GM23338 (cell line): ENCODE measurements at places on chromosomes 11 and 22.

DNA sequence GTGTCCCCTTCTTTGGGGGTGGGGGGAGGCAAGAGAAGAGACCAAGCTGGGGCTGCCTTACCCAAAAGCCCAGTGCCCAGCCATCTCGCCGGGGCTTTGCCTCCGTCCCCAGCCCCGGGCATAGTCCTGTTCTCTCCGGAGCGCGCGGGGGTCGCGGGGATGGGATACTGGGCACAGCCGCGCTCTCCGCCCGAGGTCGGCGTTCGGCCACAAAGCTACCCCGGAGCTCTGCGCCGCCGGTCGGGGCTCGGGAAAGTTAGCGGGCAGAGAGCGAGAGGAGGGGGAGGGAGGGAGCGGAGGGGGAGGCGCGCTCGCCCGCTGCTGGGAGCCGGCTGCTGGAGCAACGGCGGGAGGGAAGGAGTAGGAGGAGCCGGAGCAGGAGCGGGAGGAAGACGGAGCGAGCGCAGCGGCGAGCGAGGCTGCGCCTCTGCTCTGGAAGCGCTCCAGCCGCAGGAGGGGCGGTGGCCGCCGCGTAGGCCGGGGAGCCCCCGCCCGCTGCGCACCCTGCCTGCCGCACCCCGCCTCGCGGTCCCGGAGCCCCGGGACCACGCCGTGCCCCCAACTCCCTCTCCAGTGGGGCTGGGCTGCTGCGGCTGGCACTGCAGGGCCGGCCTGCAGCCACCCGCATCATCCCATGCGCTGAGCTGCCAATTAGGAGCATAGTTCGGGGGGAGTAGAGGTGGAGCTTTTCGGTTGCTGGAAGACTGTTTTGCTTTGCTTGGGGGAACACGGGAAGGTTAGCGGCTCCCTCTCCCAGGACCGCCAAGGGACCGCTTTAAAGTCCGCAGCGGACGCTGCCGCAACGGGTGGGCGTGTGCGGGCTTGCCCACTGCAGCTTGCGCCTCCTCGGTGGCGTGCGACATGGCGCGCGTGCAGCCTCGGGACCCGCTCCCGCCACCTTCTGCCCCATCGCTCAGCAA lies at the start of gene SCN4B:
Gene SCN4B, minus strand, starts transcription at position 272 of the 920 bp plus-strand sequence. Its CDS starts 150 bp downstream, at position 122.
- DNase-seq: peak; percentile 92
- peaks cover 59% of the 10 kb centered on the region for H3K4me1 ChIP-seq
- peak within 1 kb of the TSS; percentile 94 for H3K4me3 ChIP-seq
- no peak within 1 kb of the TSS for H3K27ac ChIP-seq

- no peak for DNase-seq
- H3K4me1 ChIP-seq: peaks cover under 1% of the 10 kb centered on the region; the same call in 1 of the 2 replicates
- no peak overlapping the region for H3K4me3 ChIP-seq
- no peak overlapping the region for H3K27ac ChIP-seq
- H3K27me3 ChIP-seq: no peaks in the 10 kb centered on the region
These were observed 13.0 kb downstream of the SLC5A12 start for GRCh38 chr11:26708736-26709456.

GRCh38 chr11:11876458-11876857 lies 34.7 kb downstream of the USP47 start:
- H3K4me3 ChIP-seq: no peak overlapping the region
- DNase-seq: peak; percentile 72
- no peaks in the 10 kb centered on the region for H3K36me3 ChIP-seq
- H3K4me1 ChIP-seq: peaks cover 18% of the 10 kb centered on the region
- H3K27ac ChIP-seq: no peak overlapping the region

DNA sequence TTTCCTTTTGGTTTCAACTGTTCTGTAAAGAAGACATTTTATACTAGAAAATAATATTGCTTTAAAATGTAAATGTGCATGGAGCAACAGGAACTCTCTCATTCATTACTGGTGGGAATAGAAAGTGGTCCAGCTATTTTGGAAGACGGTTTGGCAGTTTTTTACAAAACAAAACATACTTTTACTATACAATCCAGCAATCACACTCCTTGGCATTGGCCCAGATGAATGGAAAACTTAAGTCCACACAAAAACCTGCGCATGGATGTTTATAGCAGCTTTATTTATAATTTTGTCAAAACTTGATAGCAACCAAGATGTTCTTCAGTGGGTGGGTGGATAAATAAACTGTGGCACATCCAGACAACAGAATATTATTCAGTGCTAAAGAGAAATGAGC lies 49.9 kb upstream of the SEPTIN5 start:
- no peak for DNase-seq
- H3K36me3 ChIP-seq: no peaks in the 10 kb centered on the region
- no peak overlapping the region for H3K27ac ChIP-seq
- no peak overlapping the region for H3K4me3 ChIP-seq
- H3K27me3 ChIP-seq: no peaks in the 10 kb centered on the region

- H3K36me3 ChIP-seq: no peaks in the 10 kb centered on the region
- DNase-seq: no peak
- no peak overlapping the region for H3K27ac ChIP-seq
- no peak overlapping the region for H3K4me3 ChIP-seq
- H3K27me3 ChIP-seq: no peaks in the 10 kb centered on the region
These were observed 425.4 kb downstream of the JRKL start for GRCh38 chr11:96815236-96815635.

GRCh38 chr11:12182676-12183541 lies 72.5 kb downstream of the MICAL2 start:
- no peaks in the 10 kb centered on the region for H3K4me1 ChIP-seq
- DNase-seq: no peak
- H3K27ac ChIP-seq: no peak overlapping the region
- no peaks in the 10 kb centered on the region for H3K27me3 ChIP-seq
- no peak overlapping the region for H3K4me3 ChIP-seq
- H3K36me3 ChIP-seq: no peaks in the 10 kb centered on the region

DNA sequence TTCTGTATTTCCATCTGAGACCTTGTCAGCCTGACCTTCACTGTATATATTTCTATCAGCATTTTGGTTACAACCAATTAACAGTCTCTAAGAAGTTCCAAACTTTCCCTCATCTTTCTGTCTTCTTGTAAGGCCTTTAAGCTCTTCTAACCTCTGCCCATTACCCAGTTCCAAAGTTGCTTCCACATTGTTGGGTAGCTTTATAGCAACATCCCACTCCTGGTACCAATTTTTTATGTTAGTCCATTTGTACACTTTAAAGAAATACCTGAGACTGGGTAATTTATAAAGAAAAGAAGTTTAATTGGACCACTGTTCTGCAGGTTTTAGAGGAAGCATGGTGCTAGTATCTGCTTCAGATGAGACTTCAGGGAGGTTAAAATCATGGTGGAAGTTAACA lies 1979.7 kb upstream of the RAG2 start:
- DNase-seq: no peak
- no peaks in the 10 kb centered on the region for H3K4me1 ChIP-seq
- H3K27me3 ChIP-seq: no peaks in the 10 kb centered on the region
- no peak overlapping the region for H3K27ac ChIP-seq

GRCh38 chr11:1050581-1051355 lies 14.2 kb upstream of the MUC6 start:
- no peaks in the 10 kb centered on the region for H3K27me3 ChIP-seq
- no peak overlapping the region for H3K27ac ChIP-seq
- H3K4me1 ChIP-seq: no peaks in the 10 kb centered on the region
- peak; percentile 85 for DNase-seq
- H3K4me3 ChIP-seq: no peak overlapping the region

DNA sequence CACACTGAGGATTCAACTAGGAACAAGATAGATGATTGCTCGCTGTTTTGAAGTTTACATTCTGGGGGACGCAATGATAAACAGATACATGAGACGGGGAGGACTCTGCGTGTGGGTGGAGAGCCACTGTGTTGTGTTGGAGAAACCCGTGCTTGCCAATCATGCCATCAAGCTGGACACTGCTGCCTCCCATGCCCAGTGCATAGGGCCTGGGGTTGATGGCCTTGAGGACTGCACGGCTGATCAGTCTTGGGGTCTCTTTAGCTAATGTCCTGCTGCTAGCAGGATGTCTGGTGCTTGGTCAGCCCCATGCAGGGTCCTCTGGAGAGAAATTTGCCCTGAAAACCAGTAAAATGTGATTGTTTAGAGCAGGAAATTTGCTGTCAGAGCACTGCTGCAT lies 221.2 kb upstream of the B3GAT1 start:
- no peak overlapping the region for H3K4me3 ChIP-seq
- no peak for DNase-seq
- H3K27ac ChIP-seq: no peak overlapping the region
- no peaks in the 10 kb centered on the region for H3K36me3 ChIP-seq
- no peaks in the 10 kb centered on the region for H3K4me1 ChIP-seq

DNA sequence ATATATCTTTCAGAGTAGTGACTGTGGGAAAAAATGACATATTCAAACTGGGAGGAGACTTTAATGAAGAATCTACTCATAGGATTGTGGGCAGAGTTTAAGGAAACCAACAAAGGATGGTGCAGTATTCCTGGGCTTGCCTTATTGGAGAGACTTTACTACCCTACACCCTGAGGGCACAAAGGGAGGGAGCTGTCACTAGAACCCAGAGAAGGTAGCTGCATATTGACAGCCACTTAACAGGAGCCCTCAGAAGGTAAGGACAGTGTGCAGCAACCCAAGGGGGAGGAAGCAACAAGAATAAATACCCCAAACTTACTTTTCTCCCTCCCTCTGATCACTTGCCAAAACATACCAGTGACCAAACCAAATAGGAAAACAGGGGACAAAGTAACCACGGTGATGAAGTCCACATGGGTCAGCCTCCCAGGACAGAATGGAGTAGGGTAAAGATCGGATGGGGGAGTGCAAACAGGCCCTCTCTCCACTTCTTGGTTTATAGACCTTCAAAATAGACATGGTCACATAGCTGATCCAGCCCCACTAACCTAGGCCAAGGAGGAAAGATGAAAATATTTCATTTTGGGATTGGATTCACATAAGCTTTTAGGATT lies 121.8 kb upstream of the SESN3 start:
- H3K4me3 ChIP-seq: no peak overlapping the region
- H3K27me3 ChIP-seq: no peaks in the 10 kb centered on the region
- no peaks in the 10 kb centered on the region for H3K4me1 ChIP-seq

GRCh38 chr11:28400331-28401100 lies 292.3 kb downstream of the METTL15 start:
- no peaks in the 10 kb centered on the region for H3K27me3 ChIP-seq
- no peak overlapping the region for H3K27ac ChIP-seq
- H3K4me1 ChIP-seq: no peaks in the 10 kb centered on the region
- H3K36me3 ChIP-seq: no peaks in the 10 kb centered on the region
- no peak overlapping the region for H3K4me3 ChIP-seq

DNA sequence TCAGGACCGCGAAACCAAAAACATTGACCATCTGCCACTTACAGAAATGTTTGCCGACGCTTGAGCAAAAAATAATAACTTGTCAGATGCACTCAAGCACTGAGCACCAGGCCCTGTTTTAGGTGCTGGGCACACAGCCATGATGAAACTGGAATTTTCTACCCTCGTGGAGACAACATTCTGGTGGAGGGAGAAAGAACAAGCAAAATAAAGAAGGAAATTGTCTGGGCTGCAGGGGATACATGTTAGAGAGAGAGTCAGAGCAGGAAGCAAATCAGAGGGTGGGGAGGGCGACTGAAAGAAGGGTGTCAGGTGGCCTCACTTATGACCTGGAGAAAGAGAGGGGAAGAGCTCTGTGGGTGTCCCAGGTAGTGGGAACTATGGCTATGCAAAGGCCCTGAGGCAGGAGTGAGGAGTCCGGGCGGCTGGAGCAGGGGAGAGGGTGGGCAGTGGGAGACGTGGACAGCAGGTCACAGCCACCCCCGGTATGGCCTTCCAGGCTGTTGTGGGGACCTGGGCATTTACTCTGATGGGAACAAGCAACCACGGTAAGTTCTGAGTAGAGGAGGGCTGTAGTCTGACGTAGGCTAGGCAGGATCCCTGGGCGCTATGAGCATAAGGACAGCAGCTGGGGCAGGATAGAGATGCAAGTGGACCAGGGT lies 78.8 kb downstream of the MYEOV start:
- H3K27me3 ChIP-seq: no peaks in the 10 kb centered on the region
- no peaks in the 10 kb centered on the region for H3K36me3 ChIP-seq
- no peaks in the 10 kb centered on the region for H3K4me1 ChIP-seq
- H3K27ac ChIP-seq: no peak overlapping the region
- H3K4me3 ChIP-seq: no peak overlapping the region
- DNase-seq: no peak

DNA sequence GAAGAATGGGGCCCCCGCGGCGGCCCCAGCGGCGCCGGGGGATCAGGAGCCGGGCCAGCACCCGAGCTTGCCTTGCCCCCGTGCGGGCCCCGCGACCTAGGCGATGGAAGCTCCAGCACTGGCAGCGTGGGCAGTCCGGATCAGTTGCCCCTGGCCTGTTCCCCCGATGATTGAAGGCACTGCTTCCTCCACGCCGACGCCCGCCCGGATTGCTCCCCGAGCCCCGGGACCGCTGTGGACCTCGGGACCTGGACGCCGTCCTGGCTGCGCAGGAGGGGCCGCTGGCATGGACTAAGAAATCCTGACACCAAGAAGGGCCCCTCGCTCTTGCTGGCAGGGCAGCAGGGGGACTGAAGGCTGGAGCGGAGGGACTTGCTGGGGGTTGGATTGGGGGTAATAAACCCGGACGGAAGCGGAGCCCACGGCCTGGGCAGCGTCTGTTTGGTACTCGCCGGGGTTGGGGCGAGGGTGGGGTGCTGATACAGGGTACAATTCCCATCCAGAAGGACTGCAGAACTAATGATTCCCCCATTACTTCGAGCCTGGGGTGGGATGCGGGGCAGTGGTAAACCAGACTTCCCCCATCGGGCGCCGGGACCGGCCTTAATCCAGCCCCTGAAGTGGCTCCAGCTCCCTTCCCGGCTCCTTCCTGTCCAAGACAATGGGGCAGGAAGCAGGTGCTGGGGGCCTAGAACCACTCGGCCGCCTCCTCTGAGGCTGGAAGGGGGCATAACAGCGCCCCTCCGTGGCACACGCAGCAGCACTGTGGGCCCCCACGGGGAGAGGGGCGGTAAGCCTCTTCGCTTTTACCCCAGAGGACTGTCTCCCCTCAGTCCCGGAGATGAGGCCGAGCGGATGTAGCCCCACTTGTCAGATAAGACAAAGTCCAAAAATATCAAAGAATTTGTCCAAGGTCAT lies 1.0 kb downstream of the CCDC85B start:
- peaks cover 32% of the 10 kb centered on the region for H3K4me1 ChIP-seq
- peaks cover 25% of the 10 kb centered on the region for H3K27me3 ChIP-seq
- DNase-seq: peak; percentile 83
- H3K4me3 ChIP-seq: peak overlapping the region; percentile 93

GRCh38 chr11:68216171-68216938 lies 3.3 kb upstream of the KMT5B start:
- H3K4me1 ChIP-seq: peaks cover 7% of the 10 kb centered on the region
- peaks cover 4% of the 10 kb centered on the region for H3K27me3 ChIP-seq
- H3K36me3 ChIP-seq: no peaks in the 10 kb centered on the region
- H3K4me3 ChIP-seq: no peak overlapping the region
- no peak for DNase-seq

DNA sequence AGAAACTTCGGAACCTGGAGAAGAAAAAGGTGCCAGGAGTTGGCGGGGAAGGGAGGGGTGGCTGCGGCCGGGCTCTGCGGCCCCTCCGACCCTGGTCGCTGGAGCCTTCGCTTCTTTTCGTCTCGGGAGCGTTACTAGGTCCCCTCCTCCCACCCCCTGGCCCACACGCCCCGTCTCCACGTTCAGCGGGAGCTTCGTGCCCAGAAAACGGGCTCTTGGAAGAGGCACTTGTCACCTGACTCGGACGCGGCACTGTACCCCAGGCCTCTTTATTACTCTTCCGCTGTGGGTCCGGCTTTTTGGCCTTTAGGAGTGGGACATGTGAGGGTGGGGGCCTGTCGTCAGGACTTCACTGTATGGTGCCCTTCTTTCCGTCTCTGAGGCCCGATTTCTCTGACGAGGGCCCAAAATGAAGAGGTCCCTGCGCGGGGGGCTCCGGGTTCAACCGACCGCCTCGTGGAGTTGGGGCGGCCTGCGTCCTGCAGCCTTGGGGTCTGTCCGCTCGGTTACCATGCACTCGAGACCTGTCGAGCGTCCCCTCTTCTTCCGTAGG lies 1.2 kb downstream of the CAPRIN1 start:
- H3K4me3 ChIP-seq: peak overlapping the region; percentile 67
- H3K4me1 ChIP-seq: peaks cover 40% of the 10 kb centered on the region
- peak overlapping the region; percentile 99 for H3K27ac ChIP-seq
- no peaks in the 10 kb centered on the region for H3K36me3 ChIP-seq
